ENCODE measurements at places on chromosomes 12 and 14. TPM values are rescaled to one million over a fixed set of nuclear protein-coding genes. Genes with fewer than 3 reads are reported as not detected.

The MANSC1 gene
- 3.3 TPM for total RNA-seq

The PRKCH gene
- 2.0 TPM for total RNA-seq

The RD3L gene
- total RNA-seq, result not detected

The CGRRF1 gene
- 10.2 TPM for total RNA-seq

The GXYLT1 gene
- 9.6 TPM for total RNA-seq

The NIN gene
- 49.1 TPM for total RNA-seq

The PLCZ1 gene
- total RNA-seq, result not detected

The ZNF839 gene
- 10.4 TPM for total RNA-seq

The TMEM19 gene
- 23.1 TPM for total RNA-seq

The GLI1 gene
- 0.78 TPM for total RNA-seq

The NTF3 gene
- total RNA-seq, result not detected

The P2RX7 gene
- total RNA-seq, result 1.8 TPM

The RFX4 gene
- total RNA-seq, result not detected

The RPGRIP1 gene
- not detected for total RNA-seq

The SMCO2 gene
- total RNA-seq, result not detected
